T1000 (cell line): ENCODE measurements at places on chromosomes 12 and 14.

DNA sequence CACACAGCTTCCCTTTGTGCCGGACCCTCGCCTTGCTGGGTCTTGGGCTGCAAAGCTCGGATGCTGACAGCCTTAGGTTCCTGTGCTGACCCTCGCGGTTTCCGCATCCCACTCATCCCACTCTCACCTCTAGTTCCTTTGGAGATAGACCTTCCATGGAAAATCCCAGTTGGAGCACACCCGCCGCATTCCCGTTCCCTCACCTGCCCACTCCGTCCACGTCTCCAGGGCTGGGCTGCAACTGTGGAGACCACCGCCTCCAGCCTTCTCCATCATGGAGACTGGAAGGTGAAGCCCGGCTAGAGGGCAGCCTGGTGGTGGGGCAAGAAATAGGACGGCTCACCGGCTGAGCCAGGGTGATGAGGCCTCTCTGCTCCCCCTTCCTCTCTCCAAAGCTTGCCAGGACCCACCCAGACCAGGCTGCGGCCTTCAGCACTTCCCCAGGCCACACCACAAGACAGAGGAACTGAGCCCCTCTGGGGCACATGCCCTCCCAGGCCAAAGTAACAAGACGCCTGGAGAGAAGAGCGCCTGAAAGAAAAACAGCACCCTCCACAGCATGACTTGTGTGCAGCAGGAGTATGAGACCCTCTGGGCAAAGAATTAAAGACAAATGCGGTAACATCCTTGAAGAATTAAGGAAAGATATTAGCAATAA lies 15.0 kb downstream of the TMEM121 start:
- DNase-seq: no peak

DNA sequence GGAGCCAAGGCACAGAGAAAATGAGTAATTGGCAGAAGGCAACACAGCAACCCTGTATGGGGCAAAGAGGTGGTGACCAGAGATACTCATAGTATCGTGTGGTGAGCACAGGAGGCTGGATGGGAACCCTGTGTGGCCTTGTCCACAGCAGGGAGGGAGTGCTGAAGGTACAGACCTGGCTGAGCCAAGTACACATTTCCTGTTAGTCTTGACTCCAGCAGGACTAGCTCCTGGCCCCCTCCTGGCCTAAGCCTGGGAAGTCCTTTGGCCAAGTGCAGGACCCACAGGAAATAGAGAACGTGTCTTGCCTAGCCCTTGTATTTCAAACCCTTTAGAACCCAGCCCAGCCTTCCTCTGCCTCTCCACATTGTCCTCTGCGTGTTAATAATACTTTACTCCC lies 289.8 kb upstream of the PWP1 start:
- DNase-seq: no peak

GRCh38 chr14:61841145-61841544 lies 78.9 kb downstream of the SNAPC1 start:
- DNase-seq: no peak

DNA sequence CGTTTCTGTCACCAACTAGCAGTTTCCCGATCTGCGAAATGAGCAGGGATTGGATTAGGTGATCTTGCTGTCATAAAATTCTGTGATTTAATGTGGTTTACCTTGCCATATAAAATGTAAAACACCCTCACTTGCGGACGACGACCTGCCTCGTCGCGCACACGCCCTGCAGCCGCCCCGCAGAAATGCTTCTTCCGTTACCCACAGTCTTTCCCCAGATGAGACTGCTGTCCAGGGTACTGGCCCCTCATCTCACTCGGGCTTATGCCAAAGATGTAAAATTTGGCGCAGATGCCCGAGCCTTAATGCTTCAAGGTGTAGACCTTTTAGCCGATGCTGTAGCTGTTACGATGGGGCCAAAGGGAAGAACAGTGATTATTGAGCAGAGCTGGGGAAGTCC lies 17.7 kb upstream of the FOXJ2 start:
- DNase-seq: no peak

GRCh38 chr14:47442211-47442610 lies 233.2 kb downstream of the MDGA2 start:
- peak; percentile 26 for DNase-seq

GRCh38 chr12:91964501-91964900 lies 181.1 kb downstream of the BTG1 start:
- no peak for DNase-seq
